ENCODE measurements at places on chromosomes 1 and 21.

DNA sequence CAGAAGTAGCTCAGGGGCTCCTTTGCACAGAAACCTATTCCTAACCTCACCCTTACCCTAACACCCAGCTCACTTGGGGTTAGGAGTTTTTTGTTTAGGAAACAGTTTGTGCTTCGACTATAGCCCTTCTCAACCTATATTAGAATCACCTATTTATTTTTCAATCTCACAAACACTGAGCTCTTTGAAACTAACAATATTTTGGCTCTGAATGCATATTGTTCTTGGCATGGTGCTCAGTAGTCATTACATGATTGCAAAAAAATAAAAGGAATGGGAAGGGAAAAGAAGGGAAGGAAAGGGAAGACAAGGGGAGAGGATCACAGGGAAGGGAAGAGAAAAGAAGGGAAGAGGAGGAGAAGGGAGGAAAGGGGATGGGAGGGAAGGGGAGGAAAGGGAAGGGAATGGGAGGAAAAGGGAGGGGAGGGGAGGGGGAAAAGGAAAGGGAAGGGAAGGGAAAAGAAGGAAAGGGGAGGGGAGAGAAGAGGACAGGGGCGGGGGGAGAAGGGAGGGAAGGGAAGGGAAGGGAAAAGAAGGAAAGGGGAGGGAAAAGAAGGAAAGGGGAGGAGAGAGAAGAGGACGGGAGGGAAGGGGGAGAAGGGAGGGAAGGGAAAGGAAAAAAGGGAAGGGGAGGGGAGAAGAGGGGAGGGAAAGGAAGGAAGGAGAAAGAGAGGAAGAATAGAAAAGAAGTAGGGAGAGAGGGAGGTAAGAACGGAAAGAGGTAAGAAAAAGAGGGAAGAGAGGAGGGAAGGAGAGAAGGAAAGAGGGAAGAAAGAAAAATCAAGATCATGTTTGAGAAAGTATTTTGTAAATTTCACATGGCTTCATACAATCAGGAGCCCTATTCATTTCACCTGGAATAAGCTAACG lies 484.1 kb upstream of the NFIA start:
- H3K27me3 ChIP-seq, result no peaks in the 10 kb centered on the region
- no peaks in the 10 kb centered on the region for H3K36me3 ChIP-seq
- DNase-seq, result no peak
- no peak overlapping the region for H3K4me3 ChIP-seq

GRCh38 chr1:160772331-160772730 lies 23.6 kb upstream of the LY9 start:
- H3K36me3 ChIP-seq, result no peaks in the 10 kb centered on the region
- no peaks in the 10 kb centered on the region for H3K27me3 ChIP-seq
- no peak overlapping the region for H3K27ac ChIP-seq
- H3K4me1 ChIP-seq, result peaks cover 41% of the 10 kb centered on the region

DNA sequence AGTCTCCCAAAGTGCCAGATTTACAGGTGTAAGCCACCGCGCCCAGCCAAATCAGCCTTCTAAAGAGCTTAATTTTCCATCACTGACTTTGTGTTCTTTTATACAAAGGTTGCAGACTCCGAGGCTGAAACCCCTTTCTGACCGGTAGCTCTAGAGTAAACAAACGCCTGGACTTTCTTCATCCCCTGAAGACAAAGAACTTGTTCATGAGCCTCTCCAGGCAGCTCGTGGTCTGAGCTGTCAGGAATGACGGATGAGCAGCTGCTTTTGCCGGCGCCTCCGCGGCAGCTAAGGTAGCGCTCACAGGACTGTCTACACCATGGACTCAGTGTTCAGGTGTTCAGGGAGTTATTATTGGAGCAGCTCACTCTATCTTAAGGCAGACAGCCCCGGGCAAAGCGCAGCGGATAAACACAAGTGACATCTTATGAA lies 128.5 kb upstream of the ERRFI1 start:
- H3K4me3 ChIP-seq, result no peak overlapping the region
- H3K27me3 ChIP-seq, result peaks cover 67% of the 10 kb centered on the region
- peaks cover 19% of the 10 kb centered on the region for H3K36me3 ChIP-seq
- H3K4me1 ChIP-seq, result peaks cover 46% of the 10 kb centered on the region
- peak overlapping the region; percentile 21 for H3K27ac ChIP-seq
- no peak for DNase-seq

DNA sequence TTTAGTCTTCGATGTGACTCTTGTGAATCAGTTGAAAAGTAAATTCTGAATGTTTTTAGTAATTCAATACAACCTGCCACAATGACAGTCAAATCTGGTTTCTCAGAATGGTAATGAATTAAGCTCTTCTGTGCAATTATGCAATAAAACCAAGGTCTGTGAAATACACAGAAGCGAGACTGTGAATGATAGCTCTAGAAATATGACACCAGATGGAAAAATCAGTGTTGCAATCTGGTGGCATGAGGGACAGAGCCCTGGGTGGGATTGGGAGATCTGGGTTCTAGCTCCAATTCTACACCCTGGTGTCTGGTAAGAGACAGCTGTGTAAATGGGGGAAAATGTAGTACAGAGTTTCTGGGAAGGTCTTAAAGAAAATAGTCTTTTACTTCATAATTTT lies 586.4 kb upstream of the ZRANB2 start:
- H3K27ac ChIP-seq, result no peak overlapping the region
- no peak for DNase-seq
- no peaks in the 10 kb centered on the region for H3K4me1 ChIP-seq
- H3K27me3 ChIP-seq, result no peaks in the 10 kb centered on the region
- H3K4me3 ChIP-seq, result no peak overlapping the region

GRCh38 chr1:11522400-11523235 lies 43.7 kb downstream of the DISP3 start:
- no peak overlapping the region for H3K4me3 ChIP-seq
- DNase-seq, result peak; percentile 14
- H3K27ac ChIP-seq, result no peak overlapping the region

GRCh38 chr1:88062650-88063153 lies 621.4 kb upstream of the PKN2 start:
- H3K4me1 ChIP-seq, result no peaks in the 10 kb centered on the region
- DNase-seq, result no peak
- no peak overlapping the region for H3K4me3 ChIP-seq
- no peak overlapping the region for H3K27ac ChIP-seq
- H3K36me3 ChIP-seq, result no peaks in the 10 kb centered on the region

GRCh38 chr1:115727706-115728249 lies 40.7 kb downstream of the CASQ2 start:
- no peaks in the 10 kb centered on the region for H3K36me3 ChIP-seq
- no peak overlapping the region for H3K4me3 ChIP-seq
- peaks cover 12% of the 10 kb centered on the region for H3K27me3 ChIP-seq
- no peak for DNase-seq
- no peak overlapping the region for H3K27ac ChIP-seq

- no peak overlapping the region for H3K27ac ChIP-seq
- DNase-seq, result no peak
- peaks cover 2% of the 10 kb centered on the region for H3K4me1 ChIP-seq
- no peaks in the 10 kb centered on the region for H3K27me3 ChIP-seq
Observed at GRCh38 chr1:240591564-240591963, 20.4 kb downstream of the GREM2 start.
